Chondrocyte (in vitro differentiated cells): ENCODE measurements at places on chromosomes 2 and 18. TPM values are rescaled to one million over a fixed set of nuclear protein-coding genes. Genes with fewer than 3 reads are reported as not detected.

Gene SLC14A1
- total RNA-seq, result 0.25 TPM in 1 of 3 replicates, not detected in the others

- H3K4me3 ChIP-seq, result no peak overlapping the region
- H3K36me3 ChIP-seq, result peaks cover 2% of the 10 kb centered on the region
- no peak overlapping the region for H3K27ac ChIP-seq
- no peaks in the 10 kb centered on the region for H3K27me3 ChIP-seq
- H3K4me1 ChIP-seq, result peaks cover 14% of the 10 kb centered on the region
Measured at GRCh38 chr2:48306409-48307284, 223.3 kb upstream of the STON1 start.

GRCh38 chr18:55862693-55863390, 274.9 kb upstream of the TCF4 start:
- H3K36me3 ChIP-seq, result no peaks in the 10 kb centered on the region
- no peak overlapping the region for H3K27ac ChIP-seq
- H3K4me3 ChIP-seq, result no peak overlapping the region
- peaks cover 30% of the 10 kb centered on the region for H3K4me1 ChIP-seq

GRCh38 chr18:9466846-9467245, 8.5 kb upstream of the RALBP1 start:
- H3K4me1 ChIP-seq, result peaks cover 4% of the 10 kb centered on the region
- no peaks in the 10 kb centered on the region for H3K27me3 ChIP-seq
- no peak overlapping the region for H3K4me3 ChIP-seq
- H3K36me3 ChIP-seq, result peaks cover 6% of the 10 kb centered on the region
- no peak overlapping the region for H3K27ac ChIP-seq

GRCh38 chr2:172088245-172089004, 3.1 kb downstream of the DLX1 start:
- H3K27me3 ChIP-seq, result peaks cover 2% of the 10 kb centered on the region
- H3K27ac ChIP-seq, result peak overlapping the region; percentile 100
- peaks cover 10% of the 10 kb centered on the region for H3K36me3 ChIP-seq

DNA sequence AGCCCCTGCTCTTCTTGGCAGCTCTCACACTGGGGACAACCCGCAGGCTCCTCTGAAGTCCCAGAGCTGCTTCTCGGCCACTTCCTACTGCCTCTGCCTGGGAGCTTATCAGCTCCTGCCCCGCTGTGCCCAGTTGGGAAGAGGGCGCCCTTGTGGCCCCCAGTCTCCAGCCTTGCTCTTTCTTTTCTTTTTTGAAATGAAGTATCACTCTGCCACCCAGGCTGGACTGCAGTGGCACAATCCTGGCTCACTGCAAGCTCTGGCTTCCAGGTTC, 20.6 kb upstream of the ALPI start:
- no peak overlapping the region for H3K4me3 ChIP-seq
- no peaks in the 10 kb centered on the region for H3K36me3 ChIP-seq
- DNase-seq, result no peak
- H3K27ac ChIP-seq, result no peak overlapping the region
- H3K4me1 ChIP-seq, result no peaks in the 10 kb centered on the region

DNA sequence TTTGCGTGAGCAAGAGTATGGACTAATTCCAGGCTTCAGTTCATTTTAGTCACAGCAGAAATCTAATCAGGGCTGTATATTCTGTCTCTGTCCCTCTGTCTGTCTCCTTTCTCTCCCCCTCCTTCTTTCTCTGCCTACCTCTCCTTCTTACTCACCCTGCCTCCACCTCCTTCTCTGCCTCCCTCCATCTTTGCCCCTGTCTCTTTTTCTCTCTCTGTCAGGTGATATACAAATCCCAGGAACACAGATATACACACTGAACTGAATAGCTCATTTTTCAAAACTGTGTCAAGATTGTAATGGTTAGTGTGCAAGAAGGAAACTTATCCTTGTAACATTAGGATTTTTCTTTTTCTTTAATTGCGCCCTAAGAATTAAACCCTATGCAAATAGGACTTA, 32.5 kb downstream of the SLC8A1 start:
- peaks cover 4% of the 10 kb centered on the region for H3K36me3 ChIP-seq
- peak overlapping the region; percentile 24 for H3K27ac ChIP-seq
- no peak overlapping the region for H3K4me3 ChIP-seq
- H3K27me3 ChIP-seq, result no peaks in the 10 kb centered on the region

- DNase-seq, result no peak
- no peak overlapping the region for H3K4me3 ChIP-seq
- no peak overlapping the region for H3K27ac ChIP-seq
- H3K27me3 ChIP-seq, result no peaks in the 10 kb centered on the region
- H3K36me3 ChIP-seq, result peaks cover 4% of the 10 kb centered on the region
- H3K4me1 ChIP-seq, result no peaks in the 10 kb centered on the region
Measured at GRCh38 chr2:70916291-70916690, 19.4 kb upstream of the ATP6V1B1 start.

Gene DPYSL5
- total RNA-seq, result 0.25 to 0.44 TPM (median 0.26 TPM) in 3 replicates

- no peak overlapping the region for H3K4me3 ChIP-seq
- DNase-seq, result no peak
- H3K4me1 ChIP-seq, result no peaks in the 10 kb centered on the region
Measured at GRCh38 chr2:83572400-83572799, 886.7 kb downstream of the SUCLG1 start.
